ENCODE measurements at places on chromosomes 4 and X.

DNA sequence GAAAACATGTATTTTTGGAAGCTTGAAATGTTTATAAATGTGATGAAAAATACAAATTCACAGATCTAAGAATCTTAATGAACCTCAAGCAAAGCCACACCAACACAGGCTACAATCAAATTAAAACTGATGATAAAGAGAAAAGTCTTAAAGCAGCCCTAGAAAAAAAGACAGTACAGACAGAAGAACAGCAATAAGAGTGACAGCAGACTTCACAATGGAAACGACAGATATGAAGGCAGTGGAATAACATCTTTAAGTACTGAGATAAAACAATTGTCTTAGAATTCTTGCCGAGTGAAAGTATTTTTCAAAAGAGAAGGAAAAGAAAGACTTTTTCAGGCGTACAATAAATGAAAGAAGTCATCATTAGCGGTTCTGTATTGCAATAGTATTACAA, 423.6 kb upstream of the LCORL start:
- no peak for ATAC-seq

DNA sequence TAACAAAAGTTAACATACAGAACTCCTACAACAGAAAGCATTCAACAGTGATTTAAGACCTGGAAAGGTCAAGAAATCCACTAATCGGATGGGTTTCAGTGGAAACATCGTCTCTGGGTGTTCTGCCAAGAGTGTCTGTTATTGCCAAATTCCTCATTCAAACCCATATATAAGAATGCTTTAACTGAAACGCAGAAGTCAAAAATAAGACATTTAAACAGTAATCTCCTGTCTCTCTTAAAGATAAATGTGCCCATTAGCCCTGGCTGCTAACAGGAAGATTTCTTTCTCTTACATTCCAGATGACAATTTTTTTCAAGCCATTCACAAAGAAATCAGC, 31.5 kb downstream of the DCTD start:
- ATAC-seq, result no peak

DNA sequence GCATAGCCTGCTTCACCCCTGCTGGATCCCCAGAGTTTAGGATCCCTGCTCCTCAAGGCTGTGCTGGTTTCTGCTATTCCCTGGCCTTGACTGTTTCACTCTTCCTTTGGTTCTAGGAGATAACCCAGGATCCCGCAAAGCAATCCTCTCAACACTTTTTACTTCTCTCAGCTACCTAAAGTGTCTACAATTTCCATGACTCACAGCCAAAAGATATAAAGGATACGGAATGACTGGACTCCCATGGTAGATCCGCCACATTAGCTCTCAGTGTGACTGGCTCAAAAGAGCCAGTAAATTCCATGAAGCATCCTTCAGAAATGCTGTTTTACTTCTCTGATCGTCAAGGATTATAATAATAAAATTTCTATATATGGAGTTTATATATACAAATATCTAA, 66.3 kb upstream of the TMEM164 start:
- no peak for ATAC-seq

DNA sequence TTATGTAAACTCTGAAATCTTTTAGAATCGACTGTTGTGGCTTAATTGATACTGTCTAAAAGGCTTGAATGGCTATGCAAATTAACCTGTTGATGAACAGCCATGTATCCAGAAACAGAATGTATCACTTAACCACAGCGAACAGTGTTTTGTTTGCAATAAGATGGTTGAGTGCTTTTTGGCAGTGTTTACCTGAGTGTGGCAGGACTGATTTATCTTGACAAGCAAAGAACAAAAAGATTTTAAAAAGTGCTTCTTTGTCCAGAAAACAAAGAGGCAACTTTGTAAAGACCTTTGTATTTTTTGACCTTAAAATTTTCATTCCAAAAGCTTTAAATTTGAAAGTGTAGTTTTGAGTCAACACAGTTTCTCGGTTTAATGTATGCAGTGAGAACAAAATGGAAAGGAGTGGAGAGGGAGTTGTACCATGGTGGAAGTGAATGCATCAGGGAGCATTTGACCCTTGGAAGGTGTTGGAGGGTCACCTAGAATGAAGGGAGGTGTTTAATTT, 18.0 kb downstream of the ARHGAP10 start:
- no peak for ATAC-seq

- ATAC-seq, result no peak
Measured at GRCh38 chr4:110449947-110450346, 26.0 kb upstream of the ENPEP start.

- ATAC-seq, result no peak
Measured at GRCh38 chrX:34119122-34119521, 13.0 kb downstream of the FAM47A start.

GRCh38 chr4:68349279-68349648, 626 bp downstream of the YTHDC1 start:
- peak; percentile 1 for ATAC-seq

GRCh38 chr4:14096396-14096965, 469.0 kb upstream of the BOD1L1 start:
- no peak for ATAC-seq

DNA sequence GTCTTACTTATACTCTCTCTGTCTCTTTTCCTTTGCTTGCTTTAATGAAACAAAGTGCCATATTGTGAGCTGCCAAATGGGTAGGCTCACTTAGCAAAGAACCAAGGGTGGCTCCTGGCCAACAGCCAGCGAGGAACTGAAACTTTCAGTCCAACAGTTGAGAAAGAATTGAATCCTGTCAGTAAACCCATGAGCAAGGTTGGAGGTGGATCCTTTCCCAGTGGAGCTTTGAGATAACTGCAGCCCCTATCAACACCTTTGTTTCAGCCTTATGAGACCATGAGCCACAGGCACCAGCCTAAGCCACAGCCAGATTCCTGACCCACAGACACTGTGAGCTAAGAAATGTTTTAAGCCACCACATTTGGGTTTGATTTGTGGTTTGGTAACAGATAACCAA, 362.2 kb downstream of the PDGFC start:
- no peak for ATAC-seq

DNA sequence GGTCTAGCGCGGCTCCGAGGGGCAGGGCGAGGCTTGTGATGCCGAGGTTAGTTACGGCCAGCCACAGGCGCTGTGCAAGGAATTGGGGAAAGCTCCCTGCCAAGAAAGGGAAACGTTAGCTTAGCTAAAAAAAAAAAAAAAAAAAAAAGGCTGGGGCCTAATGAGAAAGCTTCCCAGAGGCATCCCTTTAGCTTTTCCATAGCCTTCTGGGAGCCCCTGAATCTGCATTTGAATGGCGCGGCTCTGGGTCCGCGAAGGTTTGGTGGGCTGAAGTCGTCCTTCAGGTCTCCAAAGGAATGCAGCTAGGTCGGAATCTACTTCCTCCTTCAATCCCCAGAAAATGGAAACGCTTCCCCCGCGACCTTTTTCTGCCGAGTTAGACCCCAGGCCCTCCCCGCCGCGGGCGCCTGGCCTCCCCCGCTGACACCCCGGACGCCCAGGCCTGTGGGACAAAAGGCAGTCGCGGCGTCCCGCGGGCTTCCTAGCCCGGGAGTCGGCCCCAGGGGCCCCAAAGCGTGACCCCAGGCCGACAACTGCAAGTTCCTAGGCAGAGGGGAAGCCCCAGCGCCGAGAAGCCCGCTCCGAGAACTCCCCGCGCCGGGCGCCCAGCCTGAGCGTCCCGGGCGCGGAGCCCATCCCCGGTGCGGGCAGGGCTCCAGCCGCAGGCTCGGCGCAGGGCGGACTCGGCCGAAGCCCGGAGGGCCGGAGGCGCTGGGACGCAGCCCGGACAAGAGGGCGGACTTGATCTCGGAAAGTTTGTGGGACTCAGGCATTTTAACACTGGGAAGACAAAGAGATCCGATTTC, 605 bp upstream of the FAT1 start:
- peak; percentile 22 for ATAC-seq

DNA sequence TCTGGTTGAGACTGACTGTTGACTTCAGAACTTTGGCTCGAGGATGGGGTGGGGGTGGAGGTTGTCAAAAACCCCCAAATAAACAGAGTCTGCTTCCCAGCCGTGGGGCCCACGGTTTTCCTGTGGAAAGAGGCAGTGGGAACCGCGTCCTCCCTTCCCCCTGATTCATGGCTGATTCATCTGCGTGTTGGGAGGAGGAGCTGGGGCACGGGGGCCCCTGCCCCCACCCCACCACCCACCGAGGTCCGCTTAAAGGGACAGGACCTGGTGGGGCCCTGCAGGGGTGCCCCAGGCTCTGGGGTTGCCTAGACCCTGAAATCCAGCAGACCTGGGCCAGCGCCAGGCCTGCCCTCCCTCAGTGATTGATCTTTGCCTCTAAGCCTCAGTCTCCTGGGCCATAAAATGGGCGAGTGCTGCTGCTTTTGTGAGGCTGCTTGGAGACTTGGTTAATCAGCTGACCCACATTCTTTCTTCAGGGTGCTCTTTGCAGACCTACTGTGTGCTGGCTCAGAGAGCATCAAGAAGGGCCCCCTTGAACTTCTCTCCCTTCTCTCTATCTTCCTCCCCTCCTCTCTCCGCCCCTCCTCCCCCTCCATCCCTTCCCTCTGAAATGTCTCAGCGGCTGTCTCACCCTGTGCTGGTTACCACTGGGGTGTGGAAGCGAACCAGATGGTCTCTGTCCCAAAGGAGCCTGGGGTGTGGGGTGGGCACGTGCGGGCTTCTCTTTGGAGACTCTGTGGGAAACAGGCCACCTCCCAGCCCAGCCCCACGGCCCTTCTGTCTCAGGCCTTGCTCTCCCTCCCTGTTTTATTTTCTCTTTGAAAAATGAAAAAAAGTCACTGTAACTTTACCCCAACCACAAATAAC, 9.1 kb downstream of the HTRA3 start:
- no peak for ATAC-seq

GRCh38 chr4:72305080-72305479, 263.9 kb downstream of the ADAMTS3 start:
- ATAC-seq, result no peak

GRCh38 chrX:12206413-12206812, 68.1 kb downstream of the FRMPD4 start:
- no peak for ATAC-seq

DNA sequence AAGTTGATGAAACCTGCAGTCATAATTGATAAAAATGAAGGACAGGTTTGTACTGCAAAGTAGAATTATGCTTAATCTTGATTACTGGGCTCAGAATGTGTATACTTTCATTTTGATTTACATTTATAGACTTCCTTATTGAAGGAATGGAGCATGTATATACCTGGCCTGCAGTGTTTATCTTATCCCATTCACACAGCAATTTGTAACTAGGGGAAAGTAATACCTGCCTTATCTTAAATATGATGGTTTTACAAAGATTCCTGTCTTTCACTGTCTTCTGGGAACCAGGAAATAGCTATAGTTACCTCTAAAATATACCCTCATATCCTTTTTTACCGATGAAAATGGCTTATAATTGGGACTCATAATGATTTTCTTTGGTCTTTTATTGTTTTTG, 29.7 kb downstream of the ADD1 start:
- no peak for ATAC-seq

- no peak for ATAC-seq
Measured at GRCh38 chr4:39043861-39044363, 11.7 kb upstream of the TMEM156 start.

DNA sequence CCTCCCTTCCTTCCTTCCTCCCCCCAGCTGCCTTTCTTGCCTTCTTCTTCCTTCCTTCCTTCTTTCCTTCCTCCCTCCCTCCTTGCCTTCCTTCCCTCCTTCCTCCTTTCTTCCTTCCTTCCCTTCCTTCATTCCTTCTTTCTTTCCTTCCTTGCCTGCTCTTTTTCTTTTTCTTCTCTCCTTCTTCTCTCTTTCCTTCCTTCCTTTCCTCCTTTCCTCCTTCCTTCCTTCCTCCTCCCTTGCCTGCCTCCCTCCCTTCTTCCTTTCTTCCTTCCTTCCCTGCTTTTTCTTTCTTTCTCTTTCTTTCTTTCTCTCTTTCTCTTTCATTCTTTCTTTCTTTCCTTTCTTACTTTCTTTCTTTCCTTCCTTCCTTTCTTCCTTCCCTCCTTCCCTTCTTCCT, 49.1 kb downstream of the STK32B start:
- ATAC-seq, result no peak

GRCh38 chr4:141255016-141255415, 34.3 kb downstream of the ZNF330 start:
- no peak for ATAC-seq

DNA sequence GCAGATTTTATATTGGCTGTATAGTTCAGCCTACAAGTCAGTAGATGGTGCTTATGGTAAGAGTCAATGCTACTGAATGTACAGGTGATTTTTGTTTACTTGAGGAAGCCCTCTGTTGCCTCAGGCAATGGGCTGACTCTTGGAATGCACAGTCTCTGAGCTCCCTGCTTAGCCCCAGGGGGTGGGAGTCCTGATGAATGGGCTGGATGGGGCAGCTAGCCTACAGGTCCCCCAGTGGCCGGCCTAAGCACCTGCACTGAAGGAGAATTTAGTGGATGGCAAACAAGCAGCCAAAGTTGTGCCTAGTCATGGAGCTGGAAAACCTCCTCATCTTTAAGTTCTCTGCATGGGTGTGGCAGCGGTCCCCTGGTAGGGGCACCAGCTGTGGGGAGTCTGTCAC, 101.8 kb upstream of the CXorf51B start:
- no peak for ATAC-seq

- peak; percentile 90 for ATAC-seq
Measured at GRCh38 chr4:1693131-1693896, 9.2 kb upstream of the FAM53A start.

GRCh38 chr4:58166490-58166889, 1056.3 kb upstream of the IGFBP7 start:
- ATAC-seq, result no peak

DNA sequence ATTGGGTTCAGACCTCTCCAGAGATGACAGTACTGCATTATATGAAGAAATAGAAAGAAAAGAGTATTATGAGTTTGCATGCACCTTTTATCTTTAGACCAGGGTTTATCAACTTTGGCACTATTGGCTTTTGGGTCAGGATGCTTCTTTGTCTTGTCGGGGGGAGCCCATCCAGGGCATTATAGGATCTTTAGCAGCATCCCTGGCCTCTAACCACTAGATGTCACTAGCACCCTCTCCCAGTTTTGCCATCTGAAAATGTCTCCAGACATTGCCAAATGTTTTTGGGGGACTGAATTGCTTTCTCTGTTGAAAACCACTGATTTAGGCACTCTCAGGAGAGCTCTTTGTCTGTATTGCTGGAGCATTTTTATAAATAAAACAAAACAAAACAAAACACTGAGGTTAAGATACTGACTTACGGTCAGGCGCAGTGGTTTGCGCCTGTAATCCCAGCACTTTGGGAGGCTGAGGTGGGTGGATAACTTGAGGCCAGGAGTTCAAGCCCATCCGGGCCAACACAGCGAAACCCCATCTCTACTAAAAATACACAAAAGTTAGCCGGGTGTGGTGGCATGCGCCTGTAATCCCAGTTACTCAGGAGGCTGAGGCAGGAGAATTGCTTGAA, 23.6 kb downstream of the CA5B start:
- ATAC-seq, result no peak

Data from esophagus mucosa (tissue), 1 donor.